Amniotic epithelial cell (primary cell): ENCODE measurements at places on chromosomes 7 and 10.

GRCh38 chr7:50275430-50275829 lies 29.1 kb upstream of the IKZF1 start:
- DNase-seq = no peak

DNA sequence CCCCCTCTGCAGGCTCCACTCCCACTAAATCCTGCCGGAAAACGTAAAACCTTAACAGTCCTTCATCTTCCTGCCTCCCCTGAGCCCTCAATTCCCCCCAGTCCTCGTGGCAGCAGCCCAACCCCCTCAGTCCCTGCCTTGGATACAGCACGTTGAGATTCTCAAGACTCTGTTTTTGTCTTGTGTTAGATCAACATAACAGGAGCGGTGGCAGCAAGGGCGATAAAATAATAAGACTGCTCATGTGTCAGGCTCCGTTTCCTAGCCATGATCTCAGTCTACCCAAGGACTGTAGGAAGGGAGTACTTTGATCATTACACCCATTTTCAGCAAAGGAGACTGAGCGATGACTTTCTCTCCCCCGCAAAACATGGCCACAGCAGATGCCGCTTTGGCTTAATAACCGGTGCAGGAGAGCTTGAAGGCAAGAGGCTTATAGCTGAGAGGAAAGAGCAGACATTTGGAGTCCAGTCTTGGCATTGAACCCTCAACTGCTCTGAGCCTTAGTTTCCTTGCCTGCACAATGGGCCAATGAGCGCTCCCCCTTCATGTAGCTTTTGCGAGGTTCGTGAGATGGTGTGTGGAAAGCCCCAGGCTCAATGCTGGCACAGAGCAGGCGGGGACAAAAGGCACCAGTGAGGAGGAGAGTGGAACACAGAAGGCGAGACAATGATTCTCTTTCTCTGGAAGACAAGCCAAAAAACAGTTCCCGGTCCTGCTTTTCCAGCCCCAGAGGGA lies 42.1 kb upstream of the PCBD1 start:
- no peak for DNase-seq

- no peak for DNase-seq
Observed at GRCh38 chr7:99639267-99639666, 22.5 kb downstream of the ZSCAN25 start.

GRCh38 chr10:76297780-76298281 lies 866.4 kb downstream of the LRMDA start:
- no peak for DNase-seq

DNA sequence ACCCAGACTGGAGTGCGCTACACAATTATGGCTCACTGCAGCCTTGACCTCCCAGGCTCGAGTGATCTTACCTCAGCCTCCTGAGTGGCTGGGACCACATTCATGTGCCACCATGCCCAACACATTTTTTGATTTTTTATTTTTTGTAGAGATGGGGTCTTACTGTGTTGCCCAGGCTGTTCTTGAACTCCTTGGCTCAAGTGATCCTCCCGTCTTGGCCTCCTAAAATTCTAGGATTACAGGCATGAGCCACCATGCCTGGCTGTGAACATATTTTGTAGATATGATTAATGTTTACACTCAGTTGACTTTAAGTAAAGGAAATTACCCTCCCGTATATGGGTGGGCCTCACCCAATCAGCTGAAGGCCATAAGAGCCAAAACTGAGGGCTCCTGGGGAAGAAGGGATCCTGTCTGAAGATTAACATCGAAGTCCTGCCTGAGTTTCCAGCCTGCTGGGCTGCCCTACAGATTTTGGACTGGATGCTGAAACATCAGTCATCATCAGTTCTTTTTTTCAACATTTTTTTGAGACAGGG lies 127.1 kb downstream of the ACTR3B start:
- DNase-seq = no peak

DNA sequence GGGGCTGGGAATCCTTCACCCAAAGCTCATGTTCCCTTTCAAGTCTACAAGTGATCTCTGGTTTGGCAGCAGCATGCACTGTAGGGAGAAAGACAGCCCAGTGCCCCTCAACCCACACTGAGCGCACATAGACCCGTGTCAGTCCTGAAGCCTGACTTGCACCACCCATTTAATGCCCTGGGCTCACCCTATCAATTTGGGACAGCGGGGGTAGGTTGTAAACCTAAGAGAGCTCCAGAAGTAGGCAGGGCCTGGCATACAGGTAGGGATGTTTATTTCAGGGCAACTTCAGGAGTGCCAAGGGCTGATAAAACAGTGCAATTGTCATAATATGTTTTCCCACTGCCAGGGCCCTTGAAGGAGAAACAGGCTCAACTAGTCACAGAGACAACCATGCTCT lies 3.5 kb upstream of the ATP6V0E2 start:
- DNase-seq = no peak

DNA sequence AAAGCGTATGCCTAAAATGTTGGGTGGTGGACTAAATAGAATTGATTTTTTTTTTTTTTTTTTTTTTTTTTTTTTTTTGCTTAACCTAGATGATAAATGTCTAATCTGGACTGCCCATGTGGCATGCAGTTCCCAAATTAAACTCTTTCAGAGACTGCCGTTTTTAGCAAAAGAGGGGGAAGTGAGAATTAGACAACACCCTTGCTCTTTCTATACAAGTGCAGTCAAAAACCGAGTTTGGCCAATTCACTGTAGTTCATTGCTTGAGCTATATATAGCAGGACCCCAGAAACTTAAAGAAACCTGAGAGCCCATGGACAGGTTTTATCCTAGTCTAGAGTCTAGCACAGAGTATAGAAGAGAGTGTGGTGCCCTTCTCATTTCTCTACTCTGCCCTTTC lies 141.9 kb downstream of the GRM3 start:
- no peak for DNase-seq

DNA sequence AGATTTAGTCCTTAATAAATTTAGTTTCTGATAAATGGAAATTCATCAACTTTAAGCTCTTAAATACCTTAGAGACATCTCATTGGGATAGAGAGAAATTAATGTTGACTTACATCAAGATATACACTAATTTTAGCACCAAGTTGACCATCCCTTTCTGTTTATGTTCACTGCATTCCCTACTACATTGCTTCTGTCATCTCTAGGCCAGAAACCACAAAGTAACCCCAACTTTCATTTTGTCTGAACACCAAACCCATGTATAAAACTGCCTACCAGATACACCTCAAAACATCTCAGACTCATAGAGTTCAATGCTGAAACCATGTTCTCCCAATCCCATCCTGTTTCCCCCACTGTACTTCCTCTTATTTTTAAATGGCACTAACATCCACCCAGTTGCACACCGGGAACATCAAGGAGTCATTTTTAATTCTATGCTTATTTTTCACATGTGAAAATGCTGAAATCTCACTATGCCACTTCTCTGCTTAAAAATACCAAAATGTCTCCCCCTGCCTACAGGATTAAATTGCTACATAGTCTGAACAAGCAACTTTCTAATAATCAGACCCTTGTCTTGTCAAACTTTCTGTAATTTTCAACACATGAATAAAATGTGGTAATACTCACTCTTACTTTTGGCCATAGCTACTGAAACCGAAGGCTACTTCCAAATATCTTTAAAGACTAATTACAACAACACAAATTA lies 201.6 kb downstream of the SEMA3D start:
- no peak for DNase-seq

- no peak for DNase-seq
Observed at GRCh38 chr10:93493162-93493561, 3.2 kb upstream of the CEP55 start.

DNA sequence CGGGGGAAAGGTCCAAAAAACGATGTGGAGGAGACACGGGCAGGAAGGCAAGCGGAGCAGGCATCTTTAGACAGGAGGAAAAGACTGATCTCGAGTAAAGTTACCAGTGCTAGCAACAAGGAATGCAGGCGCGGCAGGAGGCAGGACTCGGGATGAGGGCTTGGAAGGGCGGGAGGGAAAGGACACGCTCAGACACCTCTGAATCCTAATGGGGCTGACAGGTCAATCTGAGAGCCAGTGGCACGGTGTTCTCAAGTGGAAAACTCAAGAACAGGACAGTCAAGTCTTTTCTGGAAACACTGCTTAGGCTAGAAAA lies 155.3 kb upstream of the COBL start:
- no peak for DNase-seq

DNA sequence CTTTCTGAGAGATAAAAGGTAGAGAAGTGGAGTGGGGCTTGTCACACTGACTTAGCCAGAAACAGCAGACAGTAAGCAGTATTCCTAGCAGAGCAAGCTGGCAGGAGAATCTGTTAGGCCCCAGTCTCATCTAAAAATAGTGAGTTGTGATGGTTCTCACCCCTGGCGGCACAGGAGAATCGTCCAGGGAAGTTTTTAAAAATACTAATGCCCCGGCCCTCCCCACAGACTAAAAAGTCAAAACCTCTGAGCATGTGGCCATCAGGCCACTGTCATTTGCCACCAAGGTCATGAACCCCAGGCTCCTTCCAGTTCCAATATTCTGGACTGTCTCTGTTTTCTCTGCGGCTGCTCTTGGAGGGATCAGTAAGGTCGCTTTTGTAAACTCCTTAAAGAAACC lies 34.0 kb downstream of the LYZL1 start:
- no peak for DNase-seq

- DNase-seq = no peak
Observed at GRCh38 chr10:80894311-80894791, 356.6 kb downstream of the SH2D4B start.

DNA sequence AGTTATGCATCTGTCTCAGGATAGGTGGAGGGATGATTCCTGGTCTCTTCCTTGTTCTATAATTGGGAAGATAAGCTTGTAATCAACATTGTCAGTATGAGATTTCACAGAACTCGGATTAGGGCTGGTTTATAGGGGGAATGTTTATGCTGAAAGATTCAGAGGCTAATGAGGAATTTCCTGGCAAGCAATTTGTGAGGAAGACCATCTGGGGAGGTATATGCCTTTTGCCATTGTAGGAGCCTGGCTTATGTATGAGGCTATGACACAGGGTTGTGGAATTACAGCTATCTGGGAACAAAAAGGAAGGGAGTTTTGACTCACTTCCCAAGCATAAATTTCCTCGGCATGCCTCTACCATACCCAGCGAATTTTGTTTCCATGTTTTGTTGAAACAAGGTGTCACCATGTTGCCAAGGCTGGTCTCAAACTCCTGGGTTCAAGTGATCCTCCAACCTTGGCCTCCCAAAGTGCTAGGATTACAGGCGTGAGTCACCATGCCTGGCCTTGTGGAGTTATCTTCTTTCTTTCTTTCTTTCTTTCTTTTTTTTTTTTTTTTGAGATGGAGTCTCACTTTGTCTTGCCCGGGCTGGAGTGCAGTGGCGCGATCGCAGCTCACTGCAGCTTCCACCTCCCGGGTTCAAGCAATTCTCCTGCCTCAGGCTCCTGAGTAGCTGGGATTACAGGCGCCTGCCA lies 1.6 kb upstream of the COPS6 start:
- DNase-seq = peak; percentile 100

DNA sequence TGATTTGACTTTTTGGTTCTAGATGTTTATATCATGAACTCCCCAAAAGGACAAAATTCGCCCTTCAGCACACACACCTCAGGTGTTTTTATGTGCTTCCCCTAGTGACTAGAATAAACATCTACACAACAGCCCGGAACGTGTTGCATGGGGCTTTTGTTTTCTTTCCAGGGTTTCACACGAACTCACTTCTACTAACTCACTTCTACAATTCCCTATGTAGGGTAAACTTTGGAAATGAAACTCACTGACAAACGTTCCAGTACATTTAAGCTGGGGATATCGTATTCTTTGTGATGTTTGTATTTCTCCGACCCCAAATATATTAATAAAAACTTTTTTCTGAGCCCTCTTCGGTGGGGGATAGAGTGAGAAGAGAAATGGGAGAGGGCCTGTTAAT lies 1.4 kb downstream of the TRA2A start:
- DNase-seq = peak; percentile 47

- DNase-seq = no peak
Observed at GRCh38 chr7:157318015-157318706, 18.6 kb upstream of the DNAJB6 start.

DNA sequence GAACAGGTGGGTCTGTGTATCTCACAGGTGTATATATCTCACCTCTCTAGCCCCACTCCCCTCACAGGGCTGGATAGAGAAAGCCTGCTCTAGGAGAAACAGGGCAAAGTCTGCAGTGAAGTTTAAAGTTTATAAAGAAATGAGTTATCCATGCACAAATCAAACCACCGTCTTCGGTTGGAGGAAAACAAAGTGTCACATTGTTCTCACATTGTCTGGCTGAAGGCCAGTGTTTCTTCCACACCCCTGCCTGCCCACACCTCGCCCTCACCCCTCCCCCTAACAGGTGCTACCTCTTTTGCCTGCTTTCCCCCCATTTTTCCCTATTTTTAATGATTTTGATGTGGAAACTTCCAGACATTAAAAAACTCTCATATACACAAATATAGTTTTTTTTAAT lies 25.8 kb downstream of the AQP1 start:
- DNase-seq = no peak

DNA sequence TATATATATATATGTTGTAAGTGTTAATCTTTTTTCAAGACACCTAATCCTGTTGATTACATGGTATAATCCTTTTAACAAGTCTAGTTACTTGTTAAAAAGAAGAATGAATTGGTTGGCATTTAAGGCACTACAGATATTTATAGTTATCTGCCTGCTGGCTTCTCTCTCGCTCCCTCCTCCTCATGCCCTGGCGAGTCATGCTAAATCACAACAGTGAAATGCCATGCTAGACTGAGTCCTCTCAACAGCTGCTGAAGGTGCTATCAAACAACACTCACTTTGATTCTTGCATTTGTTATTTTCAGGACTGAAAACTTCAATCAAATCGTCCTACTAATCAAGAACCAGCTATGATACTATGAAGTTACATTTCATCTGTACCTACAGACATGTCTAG lies 15.4 kb downstream of the NRAP start:
- no peak for DNase-seq

DNA sequence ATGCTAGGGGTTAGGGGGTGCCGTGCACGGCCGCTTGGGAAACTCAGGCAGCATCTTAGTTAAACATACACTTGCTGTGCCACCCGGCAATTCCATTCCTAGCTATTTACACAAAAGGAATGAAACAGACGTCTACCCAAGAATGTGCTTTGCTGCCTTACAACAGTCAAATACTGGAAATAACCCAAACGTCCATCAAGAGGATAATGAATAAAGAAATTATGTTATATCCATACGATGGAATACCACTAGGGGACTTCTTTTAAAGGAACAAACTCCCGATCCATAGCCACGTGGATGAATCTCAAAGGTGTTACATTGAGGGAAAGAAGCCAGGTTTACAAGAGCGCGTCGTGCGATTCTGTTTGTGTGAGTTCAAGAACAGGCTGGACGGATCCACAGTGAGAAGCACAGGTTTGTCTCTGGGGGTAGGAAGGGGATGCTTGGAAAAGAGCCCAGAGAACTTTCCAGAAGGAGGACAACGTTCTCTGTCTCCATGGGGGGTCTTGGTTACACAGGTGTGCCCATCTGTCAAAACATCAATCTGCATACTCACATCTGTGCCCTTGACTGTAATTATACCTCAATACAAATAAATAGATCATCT lies 41.8 kb downstream of the STK32C start:
- no peak for DNase-seq

- DNase-seq = no peak
Observed at GRCh38 chr10:74417397-74417796, 266.4 kb downstream of the ADK start.

- no peak for DNase-seq
Observed at GRCh38 chr7:37670436-37670835, 13.1 kb upstream of the GPR141 start.
